ENCODE measurements at places on chromosomes 4 and X. TPM values are rescaled to one million over a fixed set of nuclear protein-coding genes. Genes with fewer than 3 reads are reported as not detected.

The EMCN gene
- 9.3 TPM for total RNA-seq

DNA sequence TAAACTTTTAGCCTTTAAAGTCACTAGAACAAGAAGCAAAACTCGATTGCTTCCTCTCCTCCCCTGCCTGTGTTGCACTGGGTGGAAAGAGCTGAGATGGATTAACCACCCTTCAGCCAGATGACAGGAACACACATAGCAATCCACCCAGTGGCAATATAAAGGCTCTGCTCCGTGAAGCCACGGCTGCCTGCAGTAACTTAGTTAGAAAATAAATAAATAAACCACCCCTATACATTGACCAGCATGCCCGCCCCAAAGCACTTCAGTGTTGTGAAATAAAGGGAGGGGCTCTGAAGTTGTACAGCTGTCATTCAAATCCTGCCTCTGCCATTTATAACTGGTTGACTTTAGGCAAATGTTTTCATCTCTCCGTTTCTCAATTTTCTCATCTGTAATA, 217.1 kb upstream of the LDB2 start:
- no peak overlapping the region for H3K4me3 ChIP-seq
- no peak overlapping the region for H3K27ac ChIP-seq
- no peaks in the 10 kb centered on the region for H3K27me3 ChIP-seq
- DNase-seq = no peak
- H3K4me1 ChIP-seq = no peaks in the 10 kb centered on the region

DNA sequence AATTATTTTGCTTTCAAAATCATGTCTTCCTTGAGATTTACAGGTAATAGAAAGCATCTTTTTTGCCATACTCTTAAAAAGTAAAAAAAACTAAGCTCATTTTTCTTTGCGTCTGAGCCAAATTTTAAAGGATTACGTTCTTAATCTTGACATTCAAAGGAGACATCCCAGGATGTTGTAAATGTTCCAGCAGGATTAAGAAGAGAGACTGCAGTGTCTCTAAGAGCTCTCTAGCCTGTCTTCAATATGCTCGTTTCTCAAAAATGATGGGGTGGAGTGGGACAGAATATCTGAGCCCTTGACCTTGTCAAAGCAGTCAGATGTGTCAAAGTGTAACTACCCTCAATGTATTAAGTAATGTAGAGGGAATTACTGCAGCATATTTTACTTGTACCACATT, 363.3 kb downstream of the PCDH7 start:
- DNase-seq = no peak
- H3K27ac ChIP-seq = peak overlapping the region; percentile 69
- H3K27me3 ChIP-seq = no peaks in the 10 kb centered on the region
- H3K4me3 ChIP-seq = no peak overlapping the region
- H3K36me3 ChIP-seq = no peaks in the 10 kb centered on the region

DNA sequence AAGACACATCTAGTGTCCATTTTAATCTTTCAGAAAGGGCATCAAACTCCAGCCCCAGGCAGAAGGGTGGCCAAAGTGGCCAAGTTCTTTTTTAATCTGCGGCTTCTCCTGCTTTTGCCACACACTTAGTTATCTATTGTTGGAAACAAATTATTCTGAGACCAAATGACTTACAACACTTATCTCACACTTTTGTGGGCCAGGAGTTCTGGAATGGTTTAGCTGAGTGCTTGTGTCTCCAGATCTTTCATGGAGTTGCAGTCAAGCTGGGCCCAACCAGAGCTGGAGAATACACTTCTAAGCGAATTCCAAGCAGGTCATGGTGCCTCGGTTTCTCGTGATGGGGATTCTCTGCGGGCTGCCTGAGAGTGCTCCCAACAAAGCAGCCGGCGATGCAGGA, 4.0 kb downstream of the TXK start:
- no peak overlapping the region for H3K27ac ChIP-seq
- no peaks in the 10 kb centered on the region for H3K27me3 ChIP-seq
- peaks cover 27% of the 10 kb centered on the region for H3K4me1 ChIP-seq
- no peak overlapping the region for H3K4me3 ChIP-seq
- H3K36me3 ChIP-seq = no peaks in the 10 kb centered on the region
- DNase-seq = no peak

GRCh38 chr4:155444721-155445120, 68.0 kb upstream of the MAP9 start:
- no peaks in the 10 kb centered on the region for H3K27me3 ChIP-seq
- H3K4me3 ChIP-seq = no peak overlapping the region
- no peak overlapping the region for H3K27ac ChIP-seq
- H3K4me1 ChIP-seq = peaks cover 15% of the 10 kb centered on the region

The GNRHR gene
- not detected for total RNA-seq

DNA sequence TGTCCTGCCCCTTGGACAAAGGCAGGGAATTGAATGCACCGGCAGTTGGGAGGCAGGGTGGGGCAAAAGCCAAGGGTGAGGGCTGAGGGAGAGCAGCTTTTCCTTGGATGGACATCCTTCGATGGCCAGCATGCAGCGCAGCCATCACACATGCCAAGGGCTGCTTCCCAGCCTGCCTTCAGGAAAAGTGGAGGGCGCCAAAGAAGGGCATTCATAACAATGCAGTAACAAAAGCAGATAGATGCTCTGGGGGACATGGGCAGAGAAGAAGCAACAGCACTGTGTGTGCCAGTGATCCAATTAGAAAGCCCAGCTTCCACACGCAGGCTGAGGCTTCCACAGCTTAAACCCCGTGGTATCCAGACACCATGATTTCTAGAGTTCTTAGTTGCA, 71.5 kb downstream of the TSPAN5 start:
- H3K36me3 ChIP-seq = no peaks in the 10 kb centered on the region
- H3K27me3 ChIP-seq = no peaks in the 10 kb centered on the region
- no peak overlapping the region for H3K27ac ChIP-seq
- no peak for DNase-seq

The SYN1 gene
- 0.85 TPM for total RNA-seq

The UBA1 gene
- 133 TPM for total RNA-seq

- no peak overlapping the region for H3K27ac ChIP-seq
- H3K4me3 ChIP-seq = no peak overlapping the region
- no peak for DNase-seq
- peaks cover 4% of the 10 kb centered on the region for H3K4me1 ChIP-seq
- no peaks in the 10 kb centered on the region for H3K36me3 ChIP-seq
Measured at GRCh38 chrX:23884427-23885024, 23.2 kb downstream of the APOO start.

GRCh38 chr4:171924746-171925376, 111.7 kb downstream of the GALNTL6 start:
- H3K4me1 ChIP-seq = no peaks in the 10 kb centered on the region
- H3K27ac ChIP-seq = no peak overlapping the region
- H3K36me3 ChIP-seq = no peaks in the 10 kb centered on the region
- H3K27me3 ChIP-seq = no peaks in the 10 kb centered on the region

DNA sequence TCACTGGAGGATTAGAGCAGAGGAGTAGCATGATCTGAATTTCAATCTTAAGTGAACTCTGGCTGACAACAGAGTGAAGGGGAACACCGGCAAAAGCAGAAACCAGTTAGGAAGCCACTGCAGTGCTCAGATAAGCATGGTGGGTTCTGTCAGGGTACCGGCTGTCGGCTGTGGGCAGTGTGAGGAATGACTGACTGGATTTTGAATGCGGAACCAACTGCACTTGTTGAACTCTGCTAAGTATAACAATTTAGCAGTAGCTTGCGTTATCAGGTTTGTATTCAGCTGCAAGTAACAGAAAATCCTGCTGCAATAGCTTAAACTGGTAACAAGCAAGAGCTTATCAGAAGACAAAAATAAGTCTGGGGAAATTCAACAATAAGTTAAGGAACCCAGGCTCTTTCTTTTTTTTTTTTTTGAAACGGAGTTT, 5.2 kb downstream of the HTT start:
- peaks cover 9% of the 10 kb centered on the region for H3K4me1 ChIP-seq
- no peaks in the 10 kb centered on the region for H3K27me3 ChIP-seq
- no peak overlapping the region for H3K4me3 ChIP-seq
- no peak overlapping the region for H3K27ac ChIP-seq

DNA sequence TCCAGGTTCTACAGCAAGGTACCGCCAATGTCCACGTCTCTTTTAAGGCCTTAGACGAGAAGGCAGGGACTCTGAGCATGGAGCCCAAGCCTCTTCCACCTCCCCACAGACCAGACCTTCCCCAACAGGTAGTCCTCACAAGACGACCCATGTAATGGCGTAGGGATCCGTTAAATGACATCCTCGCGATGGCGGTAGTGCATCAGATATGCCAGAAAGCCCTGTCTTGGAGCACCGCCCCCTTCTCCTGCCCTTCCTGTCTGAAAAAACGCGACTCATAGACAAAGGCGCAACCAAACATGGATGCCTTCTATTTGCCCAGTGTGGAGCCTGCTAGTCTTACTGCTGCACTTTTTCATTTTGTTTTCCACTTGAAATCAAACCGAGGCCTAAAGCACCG, 185.4 kb downstream of the OR13H1 start:
- H3K27ac ChIP-seq = no peak overlapping the region
- DNase-seq = no peak
- no peaks in the 10 kb centered on the region for H3K36me3 ChIP-seq

DNA sequence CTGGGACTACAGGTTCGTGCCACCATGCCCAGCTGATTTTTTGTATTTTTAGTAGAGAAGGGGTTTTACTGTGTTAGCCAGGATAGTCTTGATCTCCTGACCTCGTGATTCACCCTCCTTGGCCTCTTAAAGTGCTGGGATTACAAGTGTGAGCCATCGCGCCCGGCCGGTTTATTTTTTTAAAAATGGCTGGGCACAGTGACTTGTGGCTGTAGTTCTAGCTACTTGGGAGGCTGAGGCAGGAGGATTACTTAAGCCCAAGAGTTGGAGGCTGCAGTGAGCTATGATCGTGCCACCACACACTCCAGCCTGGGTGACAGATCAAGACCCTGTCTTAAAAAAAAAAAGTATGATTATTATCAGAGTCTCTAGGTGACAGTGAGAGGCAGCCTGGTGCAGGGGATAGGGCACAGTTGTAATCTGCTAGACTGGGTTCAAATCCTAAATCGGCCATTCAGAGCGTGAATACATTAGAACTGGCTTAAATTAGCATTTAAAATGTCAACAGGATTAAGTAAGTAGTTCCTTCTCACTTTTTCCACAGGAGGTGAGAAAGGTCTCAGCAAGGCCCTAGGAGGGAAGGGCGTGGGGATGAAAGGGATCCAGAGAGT, 435 bp upstream of the MGST2 start:
- H3K4me3 ChIP-seq = peak overlapping the region; percentile 86
- peak overlapping the region; percentile 83 for H3K27ac ChIP-seq
- H3K27me3 ChIP-seq = no peaks in the 10 kb centered on the region
- no peaks in the 10 kb centered on the region for H3K36me3 ChIP-seq
- peaks cover 6% of the 10 kb centered on the region for H3K4me1 ChIP-seq
- DNase-seq = no peak

GRCh38 chrX:52574416-52575275, 57.8 kb upstream of the XAGE1B start:
- H3K4me1 ChIP-seq = no peaks in the 10 kb centered on the region
- H3K27me3 ChIP-seq = no peaks in the 10 kb centered on the region
- no peaks in the 10 kb centered on the region for H3K36me3 ChIP-seq
- no peak overlapping the region for H3K27ac ChIP-seq

The AWAT2 gene
- not detected for total RNA-seq

The CXCL3 gene
- 11.9 TPM for total RNA-seq

DNA sequence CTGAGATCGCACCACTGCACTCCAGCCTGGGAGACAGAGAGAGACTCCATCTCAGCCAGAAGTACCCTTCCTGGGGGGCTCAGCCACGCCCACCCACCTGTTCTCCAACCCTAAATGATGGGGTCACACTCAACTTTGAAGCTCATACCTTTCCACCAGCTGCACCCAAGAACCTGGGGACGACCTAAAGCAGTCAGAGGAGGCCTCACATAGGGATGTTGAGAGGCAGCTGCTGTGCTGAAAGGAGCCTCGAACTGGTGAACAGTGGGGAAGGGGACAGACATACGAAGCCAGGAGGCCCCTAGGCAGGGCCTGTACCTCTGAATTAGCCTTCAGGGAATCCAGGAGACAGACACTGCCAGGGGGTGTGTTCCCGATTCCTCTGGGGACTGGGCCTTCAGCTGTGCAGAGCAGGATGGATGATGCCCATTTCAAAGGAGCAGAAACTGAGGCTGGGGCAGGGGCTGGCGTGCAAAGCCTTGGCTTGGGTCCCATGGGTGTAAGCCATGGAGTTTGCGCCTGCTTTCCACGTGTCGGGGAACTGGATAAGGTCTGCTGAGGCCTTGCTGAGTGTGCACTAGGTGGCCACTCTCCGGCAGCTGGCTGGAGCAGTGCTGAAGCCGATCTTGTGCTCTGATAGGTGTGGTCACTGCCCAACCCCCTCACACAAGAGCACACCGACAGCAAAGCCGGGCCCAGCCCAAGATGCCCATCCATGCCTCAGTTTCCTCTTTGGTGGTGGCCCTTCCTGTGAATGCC, 130.8 kb downstream of the CPZ start:
- no peak overlapping the region for H3K4me3 ChIP-seq
- no peaks in the 10 kb centered on the region for H3K4me1 ChIP-seq
- H3K27ac ChIP-seq = no peak overlapping the region
- no peak for DNase-seq
- H3K27me3 ChIP-seq = no peaks in the 10 kb centered on the region
- H3K36me3 ChIP-seq = no peaks in the 10 kb centered on the region

The XAGE2 gene
- total RNA-seq = not detected

DNA sequence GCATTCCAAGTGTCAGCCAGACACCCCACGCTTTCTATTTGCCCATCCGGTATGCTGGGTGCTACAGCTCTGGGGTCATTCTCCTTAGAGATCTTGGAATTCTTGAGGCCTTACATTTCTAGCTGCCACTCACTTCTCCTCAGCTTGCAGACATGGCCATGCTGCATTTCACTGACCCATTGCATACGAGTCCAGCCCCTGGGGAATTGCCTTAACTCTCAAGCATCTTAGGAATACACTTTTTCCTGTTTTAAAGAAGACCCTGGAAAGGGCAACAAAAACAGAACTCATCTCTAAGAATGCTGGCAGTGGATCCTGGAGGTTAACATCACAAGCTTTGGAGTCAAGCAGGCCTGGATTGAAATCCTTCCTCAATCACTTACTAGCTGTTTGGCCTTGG, 122.0 kb upstream of the LNX1 start:
- H3K4me3 ChIP-seq = no peak overlapping the region
- H3K27ac ChIP-seq = no peak overlapping the region
- no peak for DNase-seq
- no peaks in the 10 kb centered on the region for H3K27me3 ChIP-seq
- H3K4me1 ChIP-seq = peaks cover 22% of the 10 kb centered on the region
- no peaks in the 10 kb centered on the region for H3K36me3 ChIP-seq
